Adipocyte (in vitro differentiated cells): ENCODE measurements at places on chromosomes 7 and 10.

DNA sequence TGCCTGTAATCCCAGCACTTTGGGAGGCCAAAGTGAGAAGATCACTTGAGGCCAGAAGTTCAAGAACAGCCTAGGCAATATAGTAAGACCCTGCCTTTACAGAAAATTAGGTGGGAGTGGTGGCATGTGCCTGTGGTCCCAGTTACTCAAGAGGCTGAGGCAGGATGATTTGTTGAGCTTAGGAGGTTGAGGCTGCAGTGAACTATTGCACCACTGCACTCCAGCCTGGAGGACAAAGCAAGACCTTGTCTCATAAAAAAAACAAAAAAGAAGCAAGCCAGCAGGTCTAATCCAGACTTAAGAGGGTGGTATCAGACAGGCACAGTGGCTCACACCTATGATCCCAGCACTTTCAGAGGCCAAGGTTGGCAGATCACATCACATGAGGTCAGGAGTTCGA is 24.5 kb upstream of the KCTD7 start:
- DNase-seq = no peak

- DNase-seq = no peak
Measured at GRCh38 chr7:2461268-2462026, 14.8 kb downstream of the GRIFIN start.

GRCh38 chr10:90939116-90939515 is 18.2 kb upstream of the ANKRD1 start:
- no peak for DNase-seq

GRCh38 chr10:126397156-126397555 is 8.9 kb upstream of the ADAM12 start:
- DNase-seq = peak; percentile 19

- DNase-seq = peak; percentile 57
Measured at GRCh38 chr7:100693312-100694097, 545 bp downstream of the GIGYF1 start.

DNA sequence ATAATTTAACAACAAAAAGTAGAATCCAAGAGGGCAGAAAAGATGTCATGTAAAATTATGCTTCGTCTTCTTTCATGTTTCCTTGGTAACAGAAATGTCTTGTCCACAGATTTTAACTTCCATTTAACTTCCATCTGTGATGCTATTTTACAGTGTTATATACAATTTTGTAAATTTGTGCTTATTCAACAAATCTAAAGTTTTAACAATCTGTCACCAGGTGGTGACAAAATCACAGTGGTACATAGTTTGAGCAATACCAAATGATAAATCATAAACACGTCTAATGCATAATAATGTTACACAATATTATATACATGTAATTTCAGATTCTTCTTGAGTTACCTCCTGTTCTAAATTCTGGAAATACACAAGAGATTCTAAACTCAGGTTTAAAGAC is 784.4 kb upstream of the CELF2 start:
- no peak for DNase-seq

- DNase-seq = peak; percentile 47
Measured at GRCh38 chr10:93813507-93814465, 56.0 kb downstream of the LGI1 start.

DNA sequence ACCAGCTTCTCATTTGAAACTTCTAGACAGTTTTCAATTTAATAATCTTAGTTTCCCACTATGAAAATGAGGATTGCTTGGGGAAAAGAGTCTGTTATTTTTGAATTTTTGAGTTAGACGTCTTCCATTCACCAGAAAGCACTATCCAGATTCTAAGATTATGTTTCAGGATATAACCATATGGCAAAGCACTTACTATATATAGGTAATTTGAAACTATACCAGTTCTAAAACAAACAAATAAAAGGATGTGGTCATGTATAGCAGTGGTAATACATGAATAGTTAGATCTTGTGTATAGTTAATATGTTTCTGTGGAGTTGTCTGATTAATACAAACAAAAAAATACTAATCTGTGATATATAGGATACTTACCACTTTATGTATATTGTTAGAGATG is 320.0 kb downstream of the EXOC4 start:
- DNase-seq = no peak
